ENCODE measurements at places on chromosomes 6 and 20. TPM values are rescaled to one million over a fixed set of nuclear protein-coding genes. Genes with fewer than 3 reads are reported as not detected.

- no peak for DNase-seq
Observed at GRCh38 chr6:25315194-25316177, 36.3 kb downstream of the CARMIL1 start.

GRCh38 chr6:12490904-12491571, 200.9 kb downstream of the EDN1 start:
- DNase-seq: no peak

The GGTLC1 gene
- not detected for total RNA-seq

The NHSL1 gene
- total RNA-seq: 53.0 TPM

DNA sequence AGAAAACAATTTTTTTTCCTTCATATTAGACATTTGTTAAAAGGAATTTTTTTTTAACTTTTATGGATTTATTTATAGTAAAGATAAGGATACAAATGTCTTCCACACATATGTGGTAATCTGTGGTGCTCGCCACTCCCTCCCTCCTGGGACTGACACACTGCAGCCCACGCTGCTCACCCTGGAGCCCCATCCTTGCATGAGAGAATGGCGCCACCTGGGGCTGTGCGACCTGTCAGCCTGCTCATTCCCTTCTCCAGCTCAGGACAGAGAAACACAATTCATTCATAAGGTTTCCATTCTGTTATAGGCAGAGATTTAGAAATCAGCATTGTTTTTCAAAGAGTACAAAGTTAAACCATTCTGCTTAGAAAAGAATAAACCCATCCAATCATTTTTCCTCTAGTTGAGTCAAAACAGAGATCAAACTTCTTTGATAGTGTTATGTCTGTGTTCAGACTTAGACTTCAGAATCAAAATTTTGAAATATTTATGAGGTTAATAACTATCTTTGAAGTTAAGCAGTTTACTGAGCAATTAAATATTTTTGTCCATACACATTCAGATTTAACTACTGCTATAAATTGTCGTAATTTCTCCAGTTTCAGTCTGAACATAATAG, 42.8 kb upstream of the DYNLRB1 start:
- DNase-seq: peak; percentile 70

The XKR7 gene
- not detected for total RNA-seq

The ARFGAP1 gene
- 30.9 TPM for total RNA-seq

DNA sequence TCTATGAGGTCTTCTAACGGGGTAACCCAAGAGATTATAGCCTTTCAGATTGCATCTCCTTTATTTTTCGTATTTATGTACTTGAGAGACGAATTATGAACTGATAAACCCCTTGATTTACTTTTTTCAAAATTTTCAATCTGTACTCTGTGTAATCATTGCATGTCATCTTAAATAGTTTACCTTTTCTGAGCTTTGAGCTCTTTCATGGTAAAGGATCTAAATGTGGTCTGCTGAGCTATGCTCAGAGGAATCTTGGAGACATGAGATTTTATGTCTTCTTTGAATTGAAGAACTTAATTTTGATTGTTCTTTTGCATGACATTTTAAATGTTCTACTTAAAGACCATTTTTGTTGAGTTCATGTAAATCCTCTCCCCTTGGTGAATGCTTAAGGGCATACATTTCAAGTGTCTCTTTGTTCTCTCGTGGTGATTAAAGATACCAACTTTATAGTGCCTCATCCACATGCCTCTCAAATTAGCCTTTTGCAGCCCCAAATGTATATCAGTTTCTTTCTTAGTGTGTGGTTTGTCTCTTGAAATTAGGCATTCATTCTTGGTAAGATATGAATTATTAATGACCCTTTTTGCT, 116.3 kb upstream of the SCGN start:
- no peak for DNase-seq

DNA sequence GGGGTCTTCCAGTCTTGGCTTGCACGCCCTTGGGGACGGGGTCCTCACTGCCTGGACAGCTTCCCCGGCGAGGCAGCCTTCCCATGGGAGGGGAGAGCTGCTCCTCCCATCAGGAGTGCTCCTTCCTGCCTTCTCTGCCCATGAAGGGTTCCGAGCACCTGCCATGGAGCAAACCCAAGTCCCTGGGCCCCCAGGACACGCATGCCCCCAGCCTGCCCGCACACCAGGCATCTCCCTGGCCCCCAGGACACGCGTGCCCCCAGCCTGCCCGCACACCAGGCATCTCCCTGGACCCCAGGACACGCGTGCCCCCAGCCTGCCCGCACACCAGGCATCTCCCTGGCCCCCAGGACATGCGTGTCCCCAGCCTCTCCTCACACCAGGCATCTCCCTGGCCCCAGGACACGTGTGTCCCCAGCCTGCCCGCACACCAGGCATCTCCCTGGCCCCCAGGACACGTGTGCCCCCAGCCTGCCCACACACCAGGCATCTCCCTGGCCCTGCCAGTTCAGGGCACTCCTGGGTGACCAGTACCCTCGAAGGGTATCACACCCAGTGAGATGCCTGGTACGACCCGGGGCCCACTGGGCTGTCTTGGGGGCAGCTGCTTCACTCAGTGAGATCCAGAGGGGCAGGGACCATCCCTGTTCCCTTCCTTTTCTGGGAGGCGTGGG, 21.7 kb downstream of the COL20A1 start:
- DNase-seq: peak; percentile 18

- no peak for DNase-seq
Observed at GRCh38 chr6:11128608-11129007, 17.1 kb upstream of the ERVFRD-1 start.

The MRAP2 gene
- not detected for total RNA-seq

DNA sequence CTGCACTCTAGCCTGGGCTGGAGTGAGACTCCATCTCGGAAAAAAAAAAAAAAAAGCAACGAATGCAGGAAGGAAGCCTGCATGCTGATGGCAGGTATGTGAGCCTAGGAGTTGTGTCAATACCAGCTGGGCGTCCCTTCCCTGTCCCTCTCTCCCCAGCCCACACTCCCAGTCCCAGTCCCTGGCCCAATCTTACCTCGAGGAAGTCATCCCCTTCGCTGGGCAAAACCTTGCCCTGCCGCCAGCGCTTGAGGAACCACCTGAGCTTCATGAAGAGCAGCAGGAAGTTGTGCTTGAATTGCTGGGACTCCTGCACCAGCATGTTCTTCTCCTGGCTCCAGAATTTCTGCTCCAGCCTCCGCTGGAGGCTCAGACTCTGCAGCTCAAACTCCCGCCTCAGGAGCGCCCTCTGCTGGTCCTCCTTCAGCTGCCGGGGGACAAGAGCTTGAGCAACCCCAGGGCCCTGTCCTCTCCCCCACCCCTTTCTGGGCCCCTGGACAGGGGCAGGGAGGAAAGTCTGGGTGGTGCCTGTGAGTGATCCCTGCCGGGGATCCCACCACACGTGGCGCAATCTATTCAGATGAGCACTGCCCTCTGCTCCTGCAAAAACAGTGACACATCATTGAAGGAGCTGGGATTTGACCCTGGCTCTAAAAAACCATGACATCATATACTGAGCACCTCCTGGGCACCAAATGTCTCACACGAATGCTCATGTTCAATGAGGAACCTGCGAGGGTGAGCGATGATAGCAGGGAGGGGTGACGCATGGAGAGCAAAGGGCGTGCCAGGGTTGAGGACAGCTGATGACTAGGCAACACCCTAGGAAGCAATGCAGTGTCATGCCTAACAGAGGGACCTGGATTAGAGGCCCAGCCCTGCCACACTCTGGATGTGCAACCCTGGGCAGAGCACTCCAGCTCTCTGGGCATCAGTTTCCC, 35.0 kb upstream of the DSN1 start:
- peak; percentile 82 for DNase-seq

GRCh38 chr20:46801003-46801702, 91.7 kb downstream of the SLC2A10 start:
- no peak for DNase-seq

- DNase-seq: no peak
Observed at GRCh38 chr6:5333658-5334057, 72.3 kb downstream of the FARS2 start.

GRCh38 chr6:47135772-47136171, 93.6 kb upstream of the ADGRF1 start:
- DNase-seq: no peak

GRCh38 chr20:41391587-41392001, 25.0 kb upstream of the EMILIN3 start:
- DNase-seq: no peak

DNA sequence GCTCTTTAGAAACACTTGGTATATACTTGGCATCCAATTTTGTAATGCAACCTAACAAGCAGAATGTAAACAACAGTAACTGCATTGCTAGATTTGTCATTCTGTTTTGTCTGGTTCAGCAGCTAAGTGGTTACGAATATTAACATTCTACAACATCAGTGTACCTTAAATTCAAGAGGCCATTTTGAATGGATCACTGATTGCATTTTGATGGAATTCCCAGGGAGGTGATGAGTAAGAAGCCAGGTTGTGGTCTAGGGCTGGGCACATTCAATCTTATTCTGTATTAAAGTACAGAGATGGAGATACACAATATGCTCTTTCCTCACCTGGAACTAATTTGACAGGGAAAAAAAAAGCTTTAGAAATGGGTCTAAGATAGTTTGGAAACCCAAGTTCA, 483.5 kb downstream of the PRKN start:
- DNase-seq: no peak

The RAB44 gene
- 0.07 TPM for total RNA-seq

The C20orf141 gene
- total RNA-seq: not detected

The ABHD16B gene
- not detected for total RNA-seq

GRCh38 chr6:14501240-14501639, 383.7 kb downstream of the CD83 start:
- no peak for DNase-seq

The NRSN1 gene
- not detected for total RNA-seq

- DNase-seq: no peak
Observed at GRCh38 chr6:138970159-138970558, 17.9 kb downstream of the REPS1 start.

- DNase-seq: no peak
Observed at GRCh38 chr6:87945966-87946365, 101.7 kb upstream of the SPACA1 start.

The BPIFB1 gene
- not detected for total RNA-seq

DNA sequence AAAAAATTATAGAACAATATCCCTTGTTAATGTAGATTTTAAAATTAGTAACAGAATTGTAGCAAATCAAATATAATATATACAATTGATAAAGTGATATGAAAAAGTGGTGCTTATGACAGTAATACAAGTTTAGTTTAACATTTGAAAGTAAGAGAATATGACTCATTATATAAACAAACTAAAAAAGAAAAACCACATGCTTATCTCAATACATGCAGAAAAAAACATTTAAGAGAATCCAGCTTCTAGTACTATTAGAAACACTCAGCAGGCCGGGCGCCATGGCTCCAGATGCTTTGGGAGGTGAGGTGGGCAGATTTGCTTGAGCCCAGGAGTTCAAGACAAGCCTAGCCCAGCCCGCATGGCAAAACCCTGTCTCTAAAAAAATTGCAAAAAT, 60.7 kb upstream of the LAMA2 start:
- peak; percentile 60 for DNase-seq

GRCh38 chr6:156852147-156852857, 75.1 kb downstream of the ARID1B start:
- DNase-seq: no peak
